Activated CD8-positive, alpha-beta memory T cell treated with anti-CD3 and anti-CD28 coated beads, Interleukin-2, amount 10 ng/mL, durations not matched to agents 7 days and 5 days (primary cell): ENCODE measurements at places on chromosomes 1 and 21.

DNA sequence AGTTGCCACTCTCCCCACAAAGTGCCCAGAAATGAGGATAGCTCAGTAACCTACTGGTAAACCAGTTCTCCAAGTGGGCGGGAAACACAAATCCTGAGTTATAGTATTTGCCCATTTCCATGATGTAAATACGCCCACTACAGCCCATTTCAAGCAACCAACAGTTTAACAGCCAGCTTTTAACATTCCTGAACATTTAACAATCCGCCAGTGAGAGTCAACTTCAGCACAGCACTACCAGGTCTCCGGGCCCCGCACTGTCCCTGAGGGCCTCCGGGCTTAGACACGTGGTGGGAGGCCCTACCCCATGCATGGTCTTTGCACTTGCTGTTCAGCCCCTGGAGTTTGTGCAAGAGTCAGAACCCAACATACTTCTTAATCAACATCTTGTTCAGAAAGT lies 132.0 kb upstream of the CTTNBP2NL start:
- no peak for DNase-seq

- no peak for DNase-seq
These were observed 151.7 kb downstream of the CDC42BPA start for GRCh38 chr1:227166559-227166958.

GRCh38 chr21:38787016-38787415 lies 18.7 kb upstream of the ETS2 start:
- DNase-seq: no peak

- DNase-seq: no peak
These were observed 217.0 kb downstream of the RWDD3 start for GRCh38 chr1:95451054-95451453.

DNA sequence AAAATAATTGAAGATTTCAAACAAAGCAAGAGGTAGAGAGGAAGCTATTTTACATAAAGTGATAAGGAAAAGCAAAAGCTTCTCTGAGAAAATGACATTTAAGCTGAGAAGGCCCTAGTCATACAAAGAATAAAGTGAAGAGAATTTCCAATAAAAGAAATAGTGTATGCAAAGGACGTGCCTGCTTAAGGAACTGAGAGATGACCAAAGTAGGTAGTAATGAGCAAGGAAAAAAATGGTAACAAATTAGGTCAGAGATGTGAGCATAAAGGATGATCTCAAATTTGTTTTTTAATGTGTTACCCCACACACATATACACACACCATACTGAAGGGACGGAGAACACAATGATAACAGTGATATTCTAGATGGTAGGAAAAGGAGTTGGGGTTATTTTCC lies 46.4 kb downstream of the NRIP1 start:
- no peak for DNase-seq

- peak; percentile 60 for DNase-seq
These were observed 842 bp upstream of the ZC3H12A start for GRCh38 chr1:37473431-37474045.

DNA sequence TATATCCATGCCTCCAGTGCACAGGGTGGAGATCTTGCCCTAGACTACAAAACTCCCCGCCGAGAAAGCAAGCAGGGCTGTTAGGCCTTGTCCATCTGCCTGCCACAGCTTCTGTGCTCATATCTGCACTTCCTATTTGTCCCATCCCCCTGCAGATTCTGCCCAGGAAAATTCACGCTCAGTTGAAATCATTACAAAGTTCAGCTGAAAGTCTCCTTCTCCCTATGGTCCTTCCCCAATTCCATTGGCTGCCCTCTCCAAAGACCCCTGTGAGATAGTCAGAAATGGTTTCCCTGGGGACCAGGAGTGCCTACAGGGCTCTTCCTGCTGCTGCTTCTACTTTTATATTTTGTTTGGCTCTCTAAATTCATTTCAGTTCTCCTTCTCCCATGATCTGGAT lies 63.2 kb downstream of the DTL start:
- no peak for DNase-seq

DNA sequence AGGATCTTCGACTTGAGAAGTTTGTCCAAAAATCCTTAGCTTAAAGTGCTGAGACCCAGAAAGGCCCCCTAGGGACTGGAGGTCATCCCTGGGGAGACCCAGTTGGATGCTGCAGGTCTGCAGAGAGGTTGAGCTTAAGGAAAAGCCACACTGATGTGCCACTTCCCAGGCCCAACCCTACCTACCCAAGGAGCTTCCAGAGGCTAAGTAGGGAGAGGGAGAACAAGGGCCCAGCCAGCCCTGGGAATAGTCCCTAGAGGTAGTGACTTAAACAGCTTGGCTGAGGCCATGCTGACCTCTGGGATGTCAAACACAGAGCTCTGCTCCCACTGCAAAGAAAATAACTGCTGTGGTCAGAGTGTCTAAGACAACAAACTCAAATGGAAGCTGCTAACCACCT lies 693.7 kb downstream of the MATN1 start:
- DNase-seq: peak; percentile 15

DNA sequence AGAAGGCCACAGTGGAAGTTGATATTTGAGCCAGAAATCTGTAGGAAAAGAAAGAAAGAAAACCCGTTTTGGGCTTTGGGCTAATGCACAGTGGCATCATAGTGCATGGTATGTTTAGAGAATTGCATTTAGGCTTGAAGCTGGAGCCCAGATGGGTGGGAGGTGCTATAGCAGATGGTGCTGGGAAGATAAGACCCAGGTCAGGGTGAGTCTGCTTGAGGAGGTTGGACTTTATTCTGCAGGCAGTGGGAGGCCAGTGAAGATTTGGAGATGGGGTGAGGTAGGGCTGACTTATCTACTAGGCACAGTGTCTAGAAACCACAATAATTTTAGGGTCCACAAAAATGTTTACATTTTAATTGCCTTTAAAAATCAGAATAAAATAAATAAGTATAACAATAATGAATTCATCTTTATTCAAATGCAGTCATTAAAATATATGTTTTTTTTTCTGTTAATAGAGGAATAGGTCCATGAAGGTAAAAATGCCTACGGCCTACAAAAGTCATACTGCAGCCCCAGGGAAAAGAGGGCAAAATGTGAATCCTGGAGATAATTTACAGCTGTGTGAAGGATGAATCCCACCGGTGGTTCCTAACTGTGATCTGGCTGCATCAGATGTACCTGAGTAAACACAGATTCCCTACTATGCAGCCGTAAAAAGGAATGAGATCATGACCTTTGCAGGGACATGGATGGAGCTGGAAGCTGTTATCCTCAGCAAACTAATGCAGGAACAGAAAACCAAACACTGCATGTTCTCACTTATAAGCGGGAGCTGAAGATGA lies 8.7 kb downstream of the DNAJC6 start:
- DNase-seq: no peak

DNA sequence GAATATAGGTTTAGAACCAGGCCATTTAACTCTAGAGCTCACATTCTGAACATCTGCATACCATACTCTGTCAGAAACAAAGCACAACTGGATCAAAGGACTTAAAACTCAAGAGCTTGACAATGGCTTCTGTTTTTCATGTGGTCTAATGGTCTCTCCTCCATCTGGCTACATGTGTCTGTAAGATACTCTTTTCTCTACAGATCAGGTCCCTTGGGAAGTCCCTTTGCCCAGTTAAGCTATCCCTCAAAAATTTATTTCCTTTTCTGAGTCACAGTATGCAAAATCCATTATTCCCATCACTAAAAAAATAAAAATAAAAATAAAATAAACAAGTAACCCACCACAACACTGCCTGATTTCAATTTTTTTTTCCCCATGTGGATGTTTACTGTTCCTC lies 357.0 kb upstream of the PRMT6 start:
- DNase-seq: no peak

DNA sequence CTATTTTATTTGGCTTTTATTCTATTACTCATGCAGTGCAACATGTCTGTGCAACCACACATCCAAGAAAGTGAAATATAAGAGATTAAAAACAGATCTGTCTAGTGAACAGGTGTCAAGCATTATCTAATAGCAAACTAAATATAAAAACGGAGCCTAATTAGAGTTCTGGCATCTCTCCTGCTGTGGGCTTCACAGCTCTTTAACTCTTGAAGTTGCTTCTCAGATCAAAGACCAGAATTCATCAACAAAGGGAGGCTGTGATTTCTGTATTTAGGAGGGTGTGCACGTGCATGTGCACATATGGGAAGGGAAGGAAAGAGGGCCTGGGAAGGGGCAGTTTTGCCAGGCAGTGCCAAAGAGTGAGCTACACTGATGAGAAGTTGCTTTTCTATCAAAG lies 81.0 kb downstream of the MIS18A start:
- DNase-seq: no peak

GRCh38 chr1:243944429-243945160 lies 94.6 kb upstream of the AKT3 start:
- DNase-seq: no peak

GRCh38 chr21:44761747-44762208 lies 39.8 kb downstream of the UBE2G2 start:
- DNase-seq: no peak

GRCh38 chr1:5645135-5645399 lies 347.2 kb downstream of the NPHP4 start:
- DNase-seq: no peak

DNA sequence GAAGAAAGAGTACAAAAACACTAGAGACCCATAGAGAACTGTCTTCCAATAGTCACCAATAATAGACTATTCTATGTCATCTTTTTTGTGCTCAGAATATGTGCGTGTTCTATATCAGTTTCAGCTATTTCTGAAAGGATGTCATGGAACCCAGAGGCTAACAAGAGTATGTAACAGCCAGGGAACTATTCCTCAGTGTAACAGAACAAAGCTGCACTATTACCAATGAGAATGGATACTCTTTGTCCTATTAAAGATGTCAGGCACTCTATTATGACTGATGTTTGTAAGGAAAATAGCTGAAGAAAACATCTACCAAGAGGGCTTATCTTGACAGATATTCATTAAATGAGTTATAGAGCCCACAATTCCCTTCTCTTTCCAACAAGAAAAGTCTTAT lies 8.6 kb upstream of the LRRC8C start:
- no peak for DNase-seq

DNA sequence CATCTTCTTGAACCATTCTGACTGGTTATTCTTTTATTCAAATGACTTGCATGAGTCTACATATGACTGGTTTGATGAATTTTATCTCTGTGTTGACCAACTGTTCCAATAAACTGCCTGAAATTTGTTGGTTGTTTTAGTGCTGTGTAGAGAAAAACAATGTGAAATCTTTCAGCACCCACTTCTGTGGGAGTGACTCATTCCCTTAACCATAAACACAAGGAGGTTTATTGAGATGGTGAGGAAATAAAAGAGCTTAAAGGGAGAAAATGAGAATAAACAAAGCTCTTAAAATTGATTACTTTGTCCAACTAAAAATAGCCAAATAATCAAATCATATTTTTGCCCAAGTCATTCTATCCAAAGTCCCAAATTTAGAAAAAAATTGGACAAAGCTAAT lies 341.1 kb downstream of the TGFB2 start:
- DNase-seq: no peak
